ENCODE measurements at places on chromosomes 6 and 20. TPM values are rescaled to one million over a fixed set of nuclear protein-coding genes. Genes with fewer than 3 reads are reported as not detected.

The HLA-DQB1 gene
- 155 TPM for polyA plus RNA-seq

The PACSIN1 gene
- polyA plus RNA-seq, result not detected

The RHAG gene
- not detected for polyA plus RNA-seq

The IPCEF1 gene
- polyA plus RNA-seq, result 2.1 TPM

The LPA gene
- not detected for polyA plus RNA-seq

The CST5 gene
- not detected for polyA plus RNA-seq

The ZSCAN12 gene
- polyA plus RNA-seq, result 5.4 TPM

The C20orf141 gene
- polyA plus RNA-seq, result not detected

The ADGRF5 gene
- polyA plus RNA-seq, result not detected

The COL10A1 gene
- polyA plus RNA-seq, result 0.36 TPM

The PLCB4 gene
- polyA plus RNA-seq, result not detected

The AFDN gene
- 5.7 TPM for polyA plus RNA-seq

The CDH4 gene
- not detected for polyA plus RNA-seq
